ENCODE measurements at places on chromosomes 4 and X.

GRCh38 chrX:17812763-17813162, 48.3 kb downstream of the RAI2 start:
- no peak for DNase-seq

DNA sequence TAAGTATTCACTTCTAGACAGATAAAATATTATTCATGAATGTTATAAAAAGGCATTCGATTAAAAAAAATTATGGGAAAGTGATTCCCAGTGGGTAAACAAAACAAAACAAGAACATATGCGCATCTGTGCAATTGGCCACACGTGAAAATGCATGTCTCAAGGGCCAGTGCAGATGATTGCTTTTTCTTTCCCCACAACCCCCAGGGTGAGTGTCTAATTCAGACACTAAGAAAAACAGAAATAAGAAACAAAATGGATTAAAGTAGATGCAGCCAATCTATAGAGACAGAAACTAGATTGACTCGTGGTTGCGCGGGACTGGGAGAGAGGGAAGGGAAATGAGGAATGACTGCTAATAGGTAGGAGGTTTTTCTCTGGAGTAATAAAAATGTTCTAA, 49.5 kb downstream of the GPM6A start:
- no peak for DNase-seq

DNA sequence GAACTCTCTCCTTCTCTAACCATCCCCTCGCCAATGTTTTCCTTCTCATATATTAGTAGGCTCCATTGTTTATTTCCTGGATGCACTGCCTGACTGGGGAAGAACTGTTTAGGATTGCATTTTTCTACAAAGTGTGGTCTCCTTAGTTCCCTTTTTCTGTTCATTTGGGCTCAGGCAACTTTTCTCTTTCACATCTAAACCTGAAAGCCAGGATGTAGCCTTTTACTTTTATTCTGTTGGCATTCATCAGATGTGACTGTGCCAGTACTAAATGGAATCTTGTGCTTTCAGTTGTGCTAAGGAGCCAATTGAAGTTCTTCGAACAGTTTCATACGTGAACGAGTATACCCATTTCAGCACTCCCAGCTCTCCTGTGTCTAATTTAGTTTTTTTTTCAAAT, 59.8 kb downstream of the DDIT4L start:
- DNase-seq = no peak

GRCh38 chr4:11949355-11949754, 520.7 kb upstream of the HS3ST1 start:
- no peak for DNase-seq

- DNase-seq = no peak
These were observed 110.2 kb downstream of the CPZ start for GRCh38 chr4:8702516-8703400.

DNA sequence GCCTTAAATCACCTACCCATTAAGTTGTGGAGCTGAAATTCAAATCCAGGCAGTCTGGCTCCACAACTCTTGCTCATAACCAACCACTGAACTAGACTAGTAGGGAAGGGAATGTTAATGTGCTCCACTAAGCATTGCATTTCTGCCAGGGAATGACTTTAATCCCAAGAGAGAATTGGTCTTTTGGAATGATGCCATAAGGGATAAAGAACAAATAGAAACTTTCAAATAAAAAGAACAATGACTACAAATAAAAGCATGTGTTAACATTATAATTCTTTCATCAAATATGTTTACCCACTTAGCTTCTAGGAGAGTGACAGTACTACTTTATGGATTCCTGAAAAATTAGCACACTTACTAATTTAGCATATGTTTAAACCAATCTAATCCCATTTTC, 905.9 kb downstream of the CENPC start:
- DNase-seq = no peak

DNA sequence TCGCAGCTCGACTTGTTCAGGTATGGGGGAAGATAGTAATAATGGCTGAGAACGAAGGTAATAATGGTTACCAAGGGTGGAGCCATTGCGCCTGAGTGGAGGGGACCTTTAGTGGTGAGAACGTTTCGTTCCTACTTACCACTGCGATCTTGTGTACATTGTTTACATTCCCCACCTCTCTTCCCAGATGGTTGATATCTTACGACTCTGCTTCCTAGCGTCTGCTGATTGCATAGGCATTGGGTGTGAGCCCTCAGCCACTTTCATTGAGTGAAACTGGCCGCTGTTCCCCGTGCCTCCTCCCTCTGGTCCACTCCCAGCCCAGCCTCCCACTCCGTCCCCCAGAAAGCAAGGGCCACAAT, 850 bp downstream of the IGBP1 start:
- no peak for DNase-seq
